ENCODE measurements at places on chromosomes 1 and 21.

GRCh38 chr21:16891821-16892220 lies 621.0 kb upstream of the CXADR start:
- no peak for DNase-seq

DNA sequence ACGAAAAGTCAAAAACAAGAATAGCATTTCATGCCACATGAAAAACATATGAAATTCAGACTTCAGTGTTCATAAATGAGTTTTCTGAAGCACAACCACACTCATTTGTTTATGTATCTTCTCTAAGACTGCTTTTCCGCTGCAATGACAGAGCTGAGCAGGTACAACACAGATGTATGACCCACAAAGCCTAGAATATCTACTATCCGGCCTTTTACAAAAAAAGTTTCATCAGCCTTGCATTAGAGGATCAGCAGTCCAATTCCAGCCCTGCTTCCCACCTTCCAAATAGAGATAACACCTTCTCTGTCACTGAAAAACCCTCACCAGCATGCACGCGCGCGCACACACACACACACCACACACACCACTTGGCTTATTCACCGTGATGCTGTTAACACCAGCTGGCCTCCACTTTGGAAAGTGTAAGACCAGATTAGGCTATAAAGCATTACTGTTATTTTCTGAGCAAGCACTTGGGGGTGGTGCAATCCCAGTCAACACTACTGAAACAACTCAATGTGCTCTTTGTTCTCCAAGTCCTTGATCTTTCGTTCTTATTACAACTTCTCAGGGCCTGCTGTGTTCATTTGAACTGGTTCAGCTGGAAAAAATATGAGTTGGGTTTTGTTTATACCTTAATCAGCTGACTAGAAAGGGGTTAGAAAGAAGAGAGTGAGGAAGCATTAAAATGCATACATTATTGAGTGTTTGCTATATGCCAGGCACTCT lies 90.0 kb downstream of the GLUL start:
- DNase-seq: no peak

- DNase-seq: no peak
Observed at GRCh38 chr21:37582590-37582989, 216.0 kb downstream of the DYRK1A start.

GRCh38 chr1:48469616-48470480 lies 2.2 kb downstream of the SPATA6 start:
- no peak for DNase-seq

- DNase-seq: no peak
Observed at GRCh38 chr1:83516369-83516768, 482.6 kb downstream of the TTLL7 start.

DNA sequence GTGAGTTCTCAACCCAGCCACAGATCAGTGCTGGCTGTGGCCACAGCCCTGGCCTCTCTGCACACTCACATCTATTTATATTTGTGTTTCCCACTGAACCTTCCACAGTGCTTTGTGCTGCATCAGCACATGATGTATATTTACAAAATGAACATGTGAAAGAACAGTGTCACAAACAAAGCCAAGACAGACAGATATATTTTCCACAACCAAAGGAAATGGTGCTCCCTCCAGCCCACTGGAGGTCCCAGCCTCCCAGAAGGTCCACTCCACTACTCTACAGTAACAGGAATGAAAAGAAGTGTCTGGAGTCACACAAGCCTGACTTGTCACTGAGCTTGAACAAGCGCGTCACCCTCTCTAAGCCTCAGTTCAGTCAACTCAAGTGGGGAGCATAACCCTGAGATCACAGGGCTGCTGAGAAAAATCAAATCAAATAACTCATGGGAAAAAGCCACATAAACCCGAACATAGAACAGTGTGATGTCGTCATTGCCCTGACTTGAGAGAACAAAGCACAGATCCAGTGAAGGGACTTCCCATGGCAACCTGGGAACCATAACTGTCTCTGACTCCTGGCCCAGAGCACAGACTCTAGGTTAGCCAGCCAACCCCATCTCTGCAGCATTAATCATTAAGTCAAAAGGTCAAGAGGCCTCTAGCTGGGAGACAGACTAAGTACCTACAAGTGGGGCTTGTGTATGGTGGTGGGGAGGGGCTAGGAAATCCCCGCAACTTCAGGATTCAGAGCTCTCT lies 121.2 kb downstream of the TRABD2B start:
- no peak for DNase-seq

DNA sequence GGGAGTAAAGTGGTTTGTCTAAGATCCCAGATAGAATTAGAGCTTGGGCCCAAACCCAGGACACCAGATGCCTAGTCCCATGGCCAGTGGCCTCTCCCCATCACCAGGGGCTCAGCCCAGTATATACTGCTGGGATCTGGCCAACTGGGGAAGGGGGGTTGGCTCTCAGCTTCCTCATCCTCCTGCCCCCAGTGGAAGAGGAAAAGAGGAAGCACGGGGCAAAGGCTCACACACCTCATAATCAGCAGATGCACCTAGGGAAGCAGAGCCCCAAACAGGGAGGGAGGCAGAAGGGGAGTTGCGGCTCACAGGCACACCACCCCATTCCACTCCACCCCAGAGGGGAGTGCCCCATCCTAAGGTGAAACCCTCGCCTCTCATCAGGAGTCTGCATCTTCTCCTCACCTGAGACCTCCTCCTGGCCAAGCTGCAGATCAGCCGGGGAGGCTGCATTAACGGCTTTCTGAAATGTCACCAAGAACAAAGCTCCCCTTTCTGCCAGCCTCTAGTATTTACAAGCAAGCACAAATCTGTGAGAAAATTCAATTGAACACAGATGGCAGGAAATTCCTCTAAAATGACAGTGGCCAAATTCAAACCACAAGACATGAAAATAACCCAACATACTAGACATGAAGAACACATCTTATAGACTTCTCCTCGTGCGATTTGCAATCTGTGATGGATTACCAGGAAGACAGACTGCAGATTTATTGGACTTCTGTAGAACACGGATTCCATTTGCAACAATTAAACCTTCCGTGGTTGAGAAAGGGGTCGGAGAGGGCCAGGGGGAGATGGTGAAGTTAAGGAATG lies 82.8 kb downstream of the GLIS1 start:
- DNase-seq: peak; percentile 8

- DNase-seq: no peak
Observed at GRCh38 chr1:150507912-150508864, at the start of gene ECM1. ECM1 (plus strand) TSS chr1:150508109; CDS start chr1:150508210, 101 bp downstream.

- no peak for DNase-seq
Observed at GRCh38 chr1:61079296-61079897, 3.0 kb upstream of the NFIA start.

DNA sequence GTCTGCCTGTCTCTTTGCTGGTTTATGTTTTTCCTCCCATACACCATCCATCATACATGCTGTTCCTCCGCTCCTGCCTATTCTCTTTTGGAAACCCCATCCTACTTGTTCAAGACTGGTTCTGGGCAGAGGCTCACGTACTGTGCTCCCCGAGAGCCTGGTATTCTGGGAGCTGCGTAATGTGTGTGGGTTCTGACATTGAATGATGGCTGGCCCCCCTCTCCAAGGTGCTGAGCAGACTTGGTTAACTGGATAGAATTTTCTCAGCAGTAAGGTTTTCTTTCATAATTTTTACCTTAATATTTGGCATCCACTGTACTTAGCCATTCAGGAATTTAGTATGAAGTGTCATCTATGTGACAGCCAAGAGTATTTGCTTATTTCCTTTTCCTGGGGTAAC lies 26.6 kb downstream of the COQ8A start:
- DNase-seq: no peak

GRCh38 chr21:15001857-15002606 lies 62.8 kb downstream of the NRIP1 start:
- no peak for DNase-seq

DNA sequence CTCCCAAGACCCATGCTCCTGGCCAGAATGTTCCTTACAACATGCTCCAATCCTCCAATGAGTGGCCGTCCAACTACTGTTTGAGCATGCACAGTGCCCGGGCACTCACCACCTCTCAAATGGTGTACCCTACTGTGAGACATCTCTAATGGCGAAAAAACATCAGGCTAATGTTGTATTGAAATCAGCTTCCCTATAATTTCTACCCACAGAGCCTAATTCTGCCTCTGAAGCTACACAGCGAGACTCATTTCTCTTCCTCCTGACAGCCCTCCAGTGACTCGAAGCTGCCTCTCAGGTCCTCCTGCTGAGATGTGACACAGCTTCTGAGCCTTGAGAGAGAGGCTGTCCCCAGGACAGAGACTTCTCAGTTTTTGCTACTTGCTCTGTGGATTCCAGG lies 130.7 kb downstream of the FAM78B start:
- DNase-seq: no peak

DNA sequence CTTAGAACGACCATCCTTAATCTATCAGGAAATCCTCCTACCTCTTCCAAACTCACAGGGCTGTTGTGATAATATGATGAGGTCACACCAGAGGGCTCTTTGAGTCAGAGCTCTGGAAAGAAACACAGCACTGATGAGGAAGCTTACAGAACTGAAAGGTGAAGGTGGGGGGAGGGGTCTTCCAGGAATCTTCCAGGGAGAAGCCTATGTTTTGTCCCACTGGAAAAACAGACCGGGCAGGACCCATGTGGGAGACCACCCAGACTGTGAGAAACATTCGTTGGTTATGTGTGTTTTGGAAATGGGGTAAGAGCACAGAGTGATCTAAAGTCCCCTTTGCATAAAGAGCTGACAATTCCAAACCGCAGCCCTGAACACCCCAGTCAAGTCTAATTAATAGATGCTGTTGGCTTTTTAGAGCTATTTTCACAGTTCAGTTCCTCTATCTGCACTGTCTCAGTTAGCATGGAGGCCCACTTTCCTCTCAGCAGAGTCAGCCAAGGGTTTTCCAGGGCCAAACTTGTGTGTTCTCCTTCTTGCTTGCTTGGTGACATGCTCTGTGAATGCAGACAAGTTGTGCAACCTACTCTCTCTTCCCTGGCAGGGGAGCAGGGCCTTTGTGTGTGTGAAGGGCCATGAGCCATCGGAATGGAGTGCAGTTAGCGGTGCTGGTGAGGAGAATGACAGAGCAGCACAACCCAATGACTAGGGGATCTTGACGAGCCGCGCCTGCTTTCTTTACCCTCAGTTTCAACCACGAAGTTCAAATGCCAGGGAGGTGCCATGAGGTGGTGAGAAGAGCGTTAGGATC lies 12.3 kb downstream of the PHLDA3 start:
- no peak for DNase-seq

DNA sequence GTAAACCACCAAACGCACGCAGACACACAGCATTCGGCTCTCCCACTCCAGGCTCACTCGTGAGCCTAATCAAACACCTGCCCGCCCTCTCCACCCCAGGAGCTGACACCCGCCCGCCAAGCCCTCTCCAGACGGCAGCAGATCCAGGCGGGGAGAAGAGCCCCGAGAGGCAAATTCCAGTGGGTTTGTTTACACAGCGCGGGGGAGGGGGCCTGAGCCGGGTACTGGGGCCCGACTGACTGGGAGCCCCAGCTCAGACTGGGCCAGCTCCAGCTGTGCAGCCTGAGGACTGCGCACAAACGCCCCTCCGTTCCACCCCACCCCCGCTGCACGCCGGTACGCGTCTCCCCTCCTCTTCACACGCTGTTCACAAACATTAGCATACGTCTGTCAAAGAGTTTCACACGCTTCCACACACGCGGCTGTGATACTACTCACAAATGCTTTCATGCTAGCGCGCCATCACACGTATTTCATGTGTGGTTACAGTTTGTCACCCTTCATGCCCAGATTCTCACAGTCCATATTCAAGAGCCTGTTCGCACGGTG lies 1.0 kb upstream of the EFNA1 start:
- peak; percentile 72 for DNase-seq

- no peak for DNase-seq
Observed at GRCh38 chr1:225862581-225862950, 19.6 kb downstream of the TMEM63A start.

GRCh38 chr1:2132222-2133038 lies 62.1 kb downstream of the FAAP20 start:
- DNase-seq: no peak
